ENCODE measurements at places on chromosomes 7 and 10. TPM values are rescaled to one million over a fixed set of nuclear protein-coding genes. Genes with fewer than 3 reads are reported as not detected.

The LBX1 gene
- not detected for total RNA-seq

The SPOCK2 gene
- total RNA-seq: 23.9 TPM

The HACD1 gene
- total RNA-seq: 17.4 TPM

GRCh38 chr10:98419469-98420261, 4.7 kb upstream of the PYROXD2 start:
- no peak for DNase-seq

GRCh38 chr10:130014263-130015074, 50.4 kb upstream of the EBF3 start:
- no peak for DNase-seq

The HOXA5 gene
- total RNA-seq: 25.9 TPM

GRCh38 chr10:75191821-75192568, 18.6 kb upstream of the VDAC2 start:
- DNase-seq: no peak

- no peak for DNase-seq
Observed at GRCh38 chr7:55526770-55527169, 45.5 kb downstream of the VOPP1 start.

The OGDHL gene
- total RNA-seq: 1.2 TPM

The ASZ1 gene
- not detected for total RNA-seq

The EIF3B gene
- 117 TPM for total RNA-seq

The RBM20 gene
- total RNA-seq: 1.7 TPM

The PSD gene
- total RNA-seq: not detected

The SLC26A5 gene
- 0.47 TPM for total RNA-seq

- DNase-seq: no peak
Observed at GRCh38 chr7:2383543-2384274, 19.7 kb upstream of the CHST12 start.

Measured in omental fat pad (tissue), 4 donors.